ENCODE measurements at places on chromosomes 5 and 9. TPM values are rescaled to one million over a fixed set of nuclear protein-coding genes. Genes with fewer than 3 reads are reported as not detected.

C9orf153 gene
- total RNA-seq, result 0.12 TPM

GRCh38 chr9:87338088-87338989 is 159.3 kb upstream of the DAPK1 start:
- H3K27ac ChIP-seq, result peak overlapping the region; percentile 96
- H3K27me3 ChIP-seq, result no peaks in the 10 kb centered on the region
- H3K36me3 ChIP-seq, result no peaks in the 10 kb centered on the region
- H3K4me1 ChIP-seq, result peaks cover 16% of the 10 kb centered on the region
- peak overlapping the region; percentile 49 for H3K4me3 ChIP-seq

- no peaks in the 10 kb centered on the region for H3K36me3 ChIP-seq
- H3K27ac ChIP-seq, result no peak overlapping the region
- no peaks in the 10 kb centered on the region for H3K27me3 ChIP-seq
- H3K4me1 ChIP-seq, result no peaks in the 10 kb centered on the region
- no peak overlapping the region for H3K4me3 ChIP-seq
Observed at GRCh38 chr5:135062216-135063055, 28.4 kb upstream of the PITX1 start.

KCTD16 gene
- 0.16 TPM for total RNA-seq

PHF24 gene
- total RNA-seq, result 0.14 TPM

F12 gene
- 2.9 TPM for total RNA-seq

GRCh38 chr5:161745392-161745791 is 59.9 kb downstream of the GABRA6 start:
- no peak overlapping the region for H3K27ac ChIP-seq
- no peaks in the 10 kb centered on the region for H3K4me1 ChIP-seq
- no peak overlapping the region for H3K4me3 ChIP-seq
- H3K27me3 ChIP-seq, result no peaks in the 10 kb centered on the region
- H3K36me3 ChIP-seq, result no peaks in the 10 kb centered on the region

- peaks cover 24% of the 10 kb centered on the region for H3K4me1 ChIP-seq
- no peak overlapping the region for H3K27ac ChIP-seq
- DNase-seq, result peak; percentile 45
- H3K36me3 ChIP-seq, result no peaks in the 10 kb centered on the region
- no peaks in the 10 kb centered on the region for H3K27me3 ChIP-seq
Observed at GRCh38 chr5:38532165-38532669, 24.2 kb downstream of the LIFR start.

DNA sequence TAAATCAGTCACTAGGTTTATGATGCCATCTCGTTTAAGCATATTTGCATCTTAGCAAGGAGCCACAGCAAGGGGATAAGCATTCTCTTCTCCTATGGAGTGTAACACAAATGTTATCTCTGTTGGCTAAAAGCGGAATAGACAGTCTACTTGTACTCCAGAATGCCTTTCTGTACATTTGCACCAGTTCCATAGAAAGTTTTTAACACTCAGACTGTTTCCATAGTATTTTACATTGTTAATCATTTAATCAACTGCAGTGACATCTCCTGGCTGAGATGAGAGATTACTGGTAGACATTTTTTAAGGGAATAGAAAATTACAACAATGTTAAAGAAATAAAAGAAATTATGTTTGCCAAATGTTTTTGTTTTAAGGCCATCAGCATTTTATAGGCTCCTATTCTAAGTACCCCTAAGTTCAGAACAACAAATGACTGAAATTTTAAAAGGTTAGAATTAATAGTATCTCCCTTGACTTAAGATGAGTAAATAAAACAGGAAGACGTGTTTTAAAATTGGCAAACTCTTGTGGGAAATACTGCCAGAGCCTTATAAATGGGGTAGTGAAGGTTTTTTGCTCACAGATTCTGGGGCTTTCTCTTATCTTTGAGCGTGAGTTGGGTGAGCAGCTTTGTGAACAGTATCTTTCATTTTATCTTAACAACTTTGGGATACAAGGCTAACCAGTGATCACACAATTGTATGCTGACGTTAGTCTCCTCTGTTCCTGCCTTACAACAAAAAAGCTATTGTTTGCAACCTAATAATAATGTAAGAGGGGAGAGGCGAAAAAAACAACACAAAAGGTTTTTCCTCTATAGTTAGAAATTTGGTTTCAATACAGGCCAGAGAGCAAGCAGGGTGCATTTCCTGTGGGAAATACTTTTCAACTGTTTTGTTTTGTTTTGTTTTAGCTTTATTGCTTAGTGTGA is 294.3 kb downstream of the FBXL7 start:
- H3K4me3 ChIP-seq, result no peak overlapping the region
- no peaks in the 10 kb centered on the region for H3K36me3 ChIP-seq
- no peak overlapping the region for H3K27ac ChIP-seq
- no peaks in the 10 kb centered on the region for H3K27me3 ChIP-seq
- DNase-seq, result no peak

- H3K4me3 ChIP-seq, result no peak within 1 kb of the TSS
- 0 out of 2 replicates have a peak, but pooled peaks cover 3% of the 10 kb centered on the region for H3K36me3 ChIP-seq
- H3K27ac ChIP-seq, result no peak within 1 kb of the TSS
- no peaks in the 10 kb centered on the region for H3K27me3 ChIP-seq
Observed at GRCh38 chr5:76849419-76850291, at the start of gene S100Z. S100Z (plus strand) TSS chr5:76850014; CDS start chr5:76875360, 25,346 bp downstream.

ADAMTS19 gene
- total RNA-seq, result 27.4 TPM

TPM2 gene
- 141 TPM for total RNA-seq

All from GM23338 (cell line).